ENCODE measurements at places on chromosomes 6 and 20.

GRCh38 chr6:156434795-156435190 lies 342.4 kb upstream of the ARID1B start:
- DNase-seq, result no peak

DNA sequence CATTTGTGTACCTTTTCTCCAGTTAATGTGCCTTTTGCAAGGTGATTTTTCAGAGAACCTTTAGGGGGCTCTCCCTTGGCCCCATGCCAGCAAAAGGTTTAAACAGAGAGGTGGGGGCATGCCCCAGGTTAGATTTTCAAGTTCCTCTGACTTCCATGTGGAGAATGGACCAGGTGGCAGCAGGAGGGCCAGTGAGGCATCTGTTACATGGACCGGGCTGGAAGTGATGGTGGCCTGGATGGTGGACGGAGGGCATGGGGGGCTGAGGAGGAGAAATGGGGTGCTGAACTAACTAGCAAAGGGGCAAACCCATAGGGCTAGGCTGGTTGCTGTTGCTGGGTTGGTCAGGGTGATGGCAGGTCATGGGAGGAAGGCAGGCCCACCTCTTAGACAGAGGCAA lies 20.7 kb upstream of the BPI start:
- DNase-seq, result no peak

- no peak for DNase-seq
Measured at GRCh38 chr6:95629551-95629950, 52.2 kb downstream of the MANEA start.

- DNase-seq, result no peak
Measured at GRCh38 chr6:40804905-40805304, 217.7 kb upstream of the LRFN2 start.

DNA sequence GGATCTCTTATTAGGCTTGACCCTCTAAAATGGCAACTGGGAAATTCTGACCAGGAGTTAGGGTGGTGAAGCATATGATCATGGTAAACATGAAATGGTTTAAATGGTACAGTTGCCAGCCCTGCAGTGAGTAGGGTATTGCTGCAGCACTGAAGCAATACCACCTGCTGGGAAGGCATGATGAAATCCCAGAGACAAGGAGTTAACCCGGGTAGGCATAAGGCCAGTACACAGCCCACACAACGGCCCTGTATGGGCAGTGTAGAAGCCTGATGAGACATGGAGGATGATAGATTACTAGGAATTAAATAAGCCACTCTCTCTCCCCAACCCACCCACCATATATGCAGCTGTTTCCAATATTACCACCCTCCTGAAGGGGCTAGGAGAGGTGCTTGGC lies 197.4 kb upstream of the MOCS1 start:
- DNase-seq, result no peak

DNA sequence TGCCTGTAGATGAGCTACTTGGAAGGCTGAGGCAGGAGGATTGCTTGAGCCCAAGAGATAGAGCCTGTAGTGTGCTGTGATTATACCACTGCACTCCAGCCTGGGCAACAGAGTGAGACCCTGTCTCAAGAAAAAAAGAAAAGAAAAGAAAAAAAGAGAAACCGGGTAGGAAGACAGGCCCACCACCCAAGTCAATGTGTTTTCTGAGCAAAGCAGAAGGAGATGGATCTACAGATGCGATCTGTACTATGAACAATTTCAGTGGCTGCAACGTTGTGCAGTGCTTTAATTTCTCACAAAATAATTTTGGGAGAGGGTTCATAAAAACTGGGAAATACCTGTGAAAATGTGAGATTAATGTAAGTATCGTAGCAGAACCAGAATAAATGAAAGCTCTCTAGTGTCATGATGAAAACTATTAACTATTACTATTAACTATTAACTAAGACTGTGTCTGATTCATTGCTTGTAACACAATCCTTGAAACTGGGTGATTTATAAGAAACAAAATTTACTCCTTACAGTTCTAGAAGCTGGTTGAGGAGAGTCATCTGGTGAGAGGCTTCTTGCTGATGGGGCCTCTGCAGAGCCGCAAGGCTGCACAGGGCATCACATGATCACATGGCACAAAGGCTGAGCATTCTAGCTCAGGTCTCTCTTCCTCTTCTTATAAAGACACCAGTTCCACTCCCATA lies 233.1 kb upstream of the ZNF217 start:
- no peak for DNase-seq

DNA sequence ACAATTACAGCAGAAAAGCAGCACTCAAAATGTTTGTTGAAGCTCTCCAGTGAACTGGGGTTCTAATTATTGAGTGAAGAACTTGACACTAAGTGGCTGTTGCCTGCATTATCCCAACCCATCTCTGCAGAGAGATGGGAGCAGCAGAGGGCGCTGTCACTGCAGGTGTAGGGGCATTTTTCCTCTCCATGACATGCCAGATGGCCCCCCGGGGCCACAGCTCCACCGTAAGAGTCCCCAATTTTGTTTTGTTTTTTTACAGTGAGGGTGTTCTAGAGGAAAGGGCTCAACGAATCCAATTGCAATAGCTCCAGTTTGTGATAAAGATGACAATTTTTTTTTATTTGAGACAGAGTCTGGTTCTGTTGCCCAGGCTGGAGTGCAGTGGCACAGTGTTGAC lies 1.9 kb upstream of the FUCA2 start:
- DNase-seq, result peak; percentile 7

GRCh38 chr6:112485827-112486212 lies 138.7 kb downstream of the RFPL4B start:
- no peak for DNase-seq

DNA sequence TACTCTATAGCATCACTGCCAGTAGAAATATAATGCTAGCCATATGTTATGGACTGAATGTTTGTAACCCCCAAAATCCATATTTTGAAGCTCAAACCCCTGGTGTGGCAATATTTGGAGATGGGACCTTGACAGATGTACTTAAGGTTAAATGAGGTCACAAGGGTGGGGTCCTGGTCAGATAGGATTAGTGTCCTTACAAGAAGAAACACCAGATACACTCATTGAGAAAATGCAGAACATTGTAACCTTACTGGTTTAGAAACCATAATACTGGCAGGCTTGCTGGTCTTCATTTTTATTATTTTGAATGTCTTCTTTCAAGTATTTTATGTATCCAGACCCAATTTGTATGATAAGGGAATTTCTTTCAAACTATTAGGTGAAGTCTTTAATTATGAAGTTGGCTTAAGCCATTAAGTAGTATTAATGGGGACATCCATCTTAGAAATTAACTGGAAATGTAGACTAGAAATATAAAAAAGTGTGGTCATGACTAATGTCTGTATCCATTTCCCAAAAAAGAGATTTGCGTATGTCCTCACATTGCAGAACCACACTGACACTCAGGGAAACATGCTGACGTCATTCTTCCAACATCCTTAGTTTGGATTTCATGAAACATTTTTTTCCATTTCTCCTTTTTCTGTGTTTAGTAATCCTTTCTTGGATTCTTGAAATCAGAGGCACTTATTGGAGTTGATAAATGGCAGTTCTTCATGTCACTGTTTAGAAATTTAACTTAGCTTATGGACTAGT lies 32.4 kb downstream of the SLC16A10 start:
- no peak for DNase-seq

GRCh38 chr6:22925304-22925835 lies 356.0 kb downstream of the HDGFL1 start:
- DNase-seq, result no peak

DNA sequence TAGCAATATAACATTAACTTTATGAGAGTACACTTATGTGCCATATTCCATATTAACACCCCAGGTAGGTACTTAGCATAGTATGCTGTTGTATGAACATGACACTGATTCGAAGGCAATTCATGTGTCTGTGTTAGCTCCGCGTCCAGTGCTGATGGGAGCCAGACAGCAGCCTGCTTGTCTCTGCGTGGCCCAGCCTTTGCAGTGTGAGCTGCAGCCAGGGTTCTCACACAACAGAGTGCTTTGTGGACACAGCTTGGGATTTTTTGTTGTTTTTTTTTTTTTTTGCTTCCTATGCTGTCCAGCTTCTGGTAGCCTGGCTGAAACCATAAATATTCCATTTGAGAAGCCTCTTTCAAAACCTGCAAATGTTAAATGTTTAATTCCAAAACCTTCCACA lies 350.9 kb downstream of the SMOC2 start:
- DNase-seq, result no peak

All from DND-41 (cell line).